Spinal cord (tissue), 10 donors: ENCODE measurements at places on chromosomes 11 and 22. TPM values are rescaled to one million over a fixed set of nuclear protein-coding genes. Genes with fewer than 3 reads are reported as not detected.

THYN1 gene
- 74.4 TPM for polyA plus RNA-seq

SHANK2 gene
- polyA plus RNA-seq = 35.8 TPM

RAG2 gene
- 0.35 TPM for polyA plus RNA-seq

THY1 gene
- 225 TPM for polyA plus RNA-seq

RAB3IL1 gene
- 30.3 TPM for polyA plus RNA-seq

SPECC1L gene
- polyA plus RNA-seq = 38.2 TPM

SCGB1D2 gene
- polyA plus RNA-seq = not detected

SHANK3 gene
- polyA plus RNA-seq = 38.5 TPM

NFRKB gene
- polyA plus RNA-seq = 21.5 TPM

RAB38 gene
- polyA plus RNA-seq = 2.3 TPM

MS4A1 gene
- not detected for polyA plus RNA-seq

SMIM35 gene
- 0.20 TPM for polyA plus RNA-seq

POU2AF3 gene
- 3.5 TPM for polyA plus RNA-seq

TBX10 gene
- polyA plus RNA-seq = not detected

DNA sequence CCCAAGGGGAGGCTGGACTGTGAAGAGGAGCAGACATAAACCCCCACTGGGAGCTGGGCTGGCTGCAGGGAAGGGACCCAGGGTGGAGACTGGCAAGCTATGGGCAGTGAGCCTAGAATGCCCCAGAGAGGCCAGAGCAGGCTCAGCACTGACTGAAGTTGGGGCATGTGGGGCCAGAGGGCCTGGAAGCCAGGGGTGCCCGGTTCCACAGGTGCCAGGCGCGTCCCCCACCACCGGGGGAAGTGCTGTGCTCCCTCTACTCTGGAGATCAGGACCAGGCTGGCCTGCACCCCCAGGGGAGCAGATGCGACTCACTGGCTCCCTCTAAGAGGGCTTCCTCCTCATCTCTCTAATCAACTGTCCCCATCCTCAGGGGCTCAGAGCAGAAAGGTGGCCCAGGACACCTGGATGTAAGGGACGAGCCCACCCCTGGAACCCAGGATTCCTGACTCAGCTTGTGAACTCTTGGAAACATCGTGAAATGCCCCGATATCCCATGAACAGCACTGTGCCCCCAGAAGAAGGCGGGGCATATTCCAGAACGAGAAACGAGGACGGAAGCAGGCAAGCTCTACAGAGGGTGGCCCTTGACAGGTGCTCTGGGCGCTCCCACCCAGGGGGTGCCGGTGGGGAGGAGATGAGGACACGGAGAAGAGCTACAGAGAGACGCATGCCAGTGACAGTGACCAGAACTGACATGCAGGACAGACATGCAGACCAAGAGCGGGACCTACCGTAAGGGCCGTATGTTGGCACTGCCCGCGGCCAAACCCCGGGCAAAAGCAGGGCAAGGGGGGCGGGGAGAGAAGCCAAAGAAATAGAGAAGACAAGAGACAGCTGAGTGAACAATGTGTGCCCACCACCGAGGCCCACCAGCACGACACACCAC is 20.4 kb downstream of the MAFF start:
- DNase-seq = no peak

- no peak for DNase-seq
These were observed 67.3 kb upstream of the CREB3L1 start for GRCh38 chr11:46210133-46210636.

- no peak for DNase-seq
These were observed 46.5 kb upstream of the SERPIND1 start for GRCh38 chr22:20727118-20728015.

- DNase-seq = no peak
These were observed 78.8 kb downstream of the BBOX1 start for GRCh38 chr11:27119396-27119795.

- DNase-seq = no peak
These were observed at the start of gene GAB2 for GRCh38 chr11:78417175-78417887. Gene GAB2, minus strand, starts transcription at chr11:78417820. Its CDS starts 100 bp downstream, at chr11:78417720.

- DNase-seq = no peak
These were observed 22.6 kb upstream of the HIPK3 start for GRCh38 chr11:33234397-33235190.

GRCh38 chr11:46120346-46121300 is 631 bp downstream of the PHF21A start:
- DNase-seq = no peak

DNA sequence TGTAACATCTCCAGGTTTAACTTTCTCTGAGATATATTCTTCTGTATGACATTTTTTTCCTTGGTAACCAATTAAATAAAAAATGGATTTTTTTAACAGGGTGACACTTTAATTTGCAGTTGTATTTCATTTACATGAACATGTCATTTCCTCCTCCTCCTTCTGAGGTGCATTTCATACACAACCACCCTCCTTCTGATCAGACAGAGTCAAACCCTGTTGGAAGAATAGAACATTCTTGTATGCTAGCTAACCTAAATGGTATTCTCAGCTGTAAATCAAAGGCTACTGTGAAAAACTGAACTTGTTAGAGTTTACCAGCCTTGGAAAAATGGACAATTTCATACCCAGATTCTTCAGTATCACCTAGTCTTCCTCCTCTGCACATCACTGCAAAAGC is 52.7 kb upstream of the CHRM4 start:
- DNase-seq = no peak

DNA sequence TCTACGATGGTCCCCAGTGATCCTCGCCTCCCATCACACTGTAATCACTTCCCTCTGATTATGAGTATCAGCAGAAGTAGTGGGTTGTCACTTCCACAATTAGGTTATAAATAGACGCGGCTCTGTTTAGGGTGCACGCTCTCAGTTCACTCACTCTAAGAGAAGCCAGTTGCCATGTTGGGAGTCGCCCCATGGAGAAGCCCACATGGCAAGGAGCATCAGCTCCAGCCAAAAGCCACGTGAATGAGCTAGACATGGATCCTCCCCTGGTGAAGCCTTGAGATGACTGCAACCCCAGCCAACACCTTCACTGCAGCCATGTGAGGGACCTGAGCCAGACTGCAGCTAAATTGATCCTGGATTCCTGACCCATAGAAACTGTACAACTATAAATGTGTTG is 26.4 kb upstream of the MYOD1 start:
- DNase-seq = no peak

DNA sequence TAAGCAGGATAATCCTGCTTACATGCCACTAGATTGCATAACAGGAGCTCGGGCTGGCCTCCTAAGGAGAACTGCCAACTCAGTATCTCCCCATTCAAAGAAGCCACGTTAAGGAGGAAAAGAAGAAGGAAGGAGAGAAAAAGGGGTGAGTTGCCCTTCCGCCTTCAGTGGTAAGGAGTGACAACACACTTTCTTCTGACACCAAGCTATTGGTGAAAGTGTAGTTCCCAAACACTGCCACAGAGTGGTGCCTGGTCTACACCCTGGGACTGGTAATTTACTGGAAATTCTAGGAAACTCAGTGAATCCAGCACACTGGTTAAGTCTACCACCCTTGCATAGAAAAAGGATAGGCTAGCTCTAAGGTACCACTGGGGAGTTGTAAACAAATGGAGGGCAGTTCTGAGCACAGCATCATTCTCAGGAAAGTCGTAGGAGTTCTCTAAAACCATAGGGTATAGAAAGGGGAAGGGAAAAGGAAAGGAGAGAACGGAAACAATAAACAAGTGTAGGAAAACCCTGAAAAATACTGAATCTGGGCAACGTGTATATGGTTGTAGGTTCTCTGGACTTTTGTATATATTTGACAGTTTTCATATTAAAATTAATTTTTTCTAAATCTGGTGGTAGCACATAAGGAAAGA is 58.2 kb downstream of the RRAS2 start:
- peak; percentile 29 for DNase-seq

- no peak for DNase-seq
These were observed 1.7 kb upstream of the CD248 start for GRCh38 chr11:66318600-66318970.

DNA sequence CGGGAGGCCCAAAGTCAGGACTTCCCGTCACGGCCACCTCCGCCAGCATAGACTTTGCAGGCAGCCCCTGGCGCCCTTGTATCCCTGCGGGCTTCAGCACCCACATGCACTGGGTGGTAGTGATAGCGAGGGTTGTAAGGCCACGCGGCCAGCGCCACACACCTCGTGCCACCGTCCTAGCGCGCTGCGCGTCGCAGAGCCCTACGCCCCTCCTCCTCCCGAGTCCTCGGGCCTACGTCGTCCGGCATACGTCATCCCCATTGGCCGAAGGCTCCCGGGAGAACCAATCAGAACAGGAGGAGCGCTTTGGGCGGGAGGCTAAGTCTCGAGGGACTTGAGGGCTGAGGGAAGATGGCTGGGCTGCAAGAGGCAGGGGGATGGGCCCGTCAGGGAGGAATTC is 1.3 kb upstream of the BTBD18 start:
- DNase-seq = no peak

GRCh38 chr11:134425816-134426536 is 13.9 kb upstream of the B3GAT1 start:
- peak; percentile 60 for DNase-seq

GRCh38 chr22:29040385-29041275 is 21.0 kb downstream of the C22orf31 start:
- peak; percentile 96 for DNase-seq

GRCh38 chr11:61912530-61912898 is 4.9 kb downstream of the RAB3IL1 start:
- DNase-seq = no peak

GRCh38 chr11:70466154-70466553 is 67.8 kb downstream of the CTTN start:
- DNase-seq = no peak

DNA sequence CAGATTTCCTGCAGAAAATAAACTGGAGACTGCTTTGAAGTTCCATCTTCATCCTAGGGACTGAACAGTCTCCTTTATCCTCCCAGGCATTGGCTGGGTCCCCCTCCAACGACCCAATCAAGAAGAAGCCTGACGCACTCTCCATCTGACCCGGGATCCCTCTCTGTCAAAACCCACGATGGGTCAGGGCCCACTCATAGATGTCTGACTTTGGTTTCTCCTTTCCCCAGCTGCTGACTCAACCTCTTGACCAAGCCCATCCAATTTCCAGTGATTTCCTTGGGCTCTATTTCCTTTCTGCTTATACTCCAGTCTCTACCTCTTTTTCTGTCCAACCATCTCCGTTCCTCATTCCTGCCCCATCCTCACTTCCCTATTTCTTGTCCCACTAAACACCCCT is 189.7 kb downstream of the MIAT start:
- no peak for DNase-seq

DNA sequence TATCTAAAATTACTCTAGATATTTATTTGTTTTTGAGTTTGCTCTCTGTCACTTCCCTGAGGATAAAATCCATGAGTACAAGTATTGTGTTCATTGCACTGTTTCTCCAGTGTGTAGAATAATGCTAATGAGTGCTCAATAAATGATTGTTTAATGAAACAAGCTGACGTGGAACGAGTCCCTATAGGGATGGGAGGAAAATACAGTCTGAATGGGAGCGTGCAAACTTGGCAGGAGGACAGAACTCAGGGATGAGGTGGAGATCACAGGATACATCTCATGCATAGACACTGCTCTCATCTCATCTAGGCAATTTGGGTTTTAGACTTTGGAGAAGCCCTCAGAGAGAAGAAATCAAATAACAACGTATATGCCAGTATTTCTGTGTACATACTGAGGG is 58.4 kb upstream of the ZC3H12C start:
- no peak for DNase-seq

GRCh38 chr11:77345621-77346020 is 44.1 kb upstream of the GDPD4 start:
- no peak for DNase-seq

DNA sequence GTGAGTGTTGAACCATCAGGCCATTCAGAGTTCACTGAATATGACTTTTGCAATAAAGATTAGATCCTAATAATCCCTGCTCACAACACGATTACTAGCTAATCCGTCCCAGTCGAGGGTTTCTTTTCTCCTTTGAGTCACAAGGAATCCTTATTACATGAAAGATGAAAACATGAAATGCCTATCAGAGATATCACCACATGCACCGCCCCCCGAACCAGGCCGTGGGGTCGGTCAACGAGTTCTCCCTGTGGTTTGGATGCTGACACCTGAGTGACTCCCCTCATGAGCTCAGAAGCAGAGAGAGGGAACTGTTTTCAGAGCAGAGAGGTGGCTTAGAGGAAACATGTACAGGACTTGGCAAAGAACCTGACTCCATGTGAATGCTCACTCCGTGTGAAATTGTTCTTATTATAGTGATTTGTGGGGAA is 263.3 kb downstream of the ETS1 start:
- no peak for DNase-seq

DNA sequence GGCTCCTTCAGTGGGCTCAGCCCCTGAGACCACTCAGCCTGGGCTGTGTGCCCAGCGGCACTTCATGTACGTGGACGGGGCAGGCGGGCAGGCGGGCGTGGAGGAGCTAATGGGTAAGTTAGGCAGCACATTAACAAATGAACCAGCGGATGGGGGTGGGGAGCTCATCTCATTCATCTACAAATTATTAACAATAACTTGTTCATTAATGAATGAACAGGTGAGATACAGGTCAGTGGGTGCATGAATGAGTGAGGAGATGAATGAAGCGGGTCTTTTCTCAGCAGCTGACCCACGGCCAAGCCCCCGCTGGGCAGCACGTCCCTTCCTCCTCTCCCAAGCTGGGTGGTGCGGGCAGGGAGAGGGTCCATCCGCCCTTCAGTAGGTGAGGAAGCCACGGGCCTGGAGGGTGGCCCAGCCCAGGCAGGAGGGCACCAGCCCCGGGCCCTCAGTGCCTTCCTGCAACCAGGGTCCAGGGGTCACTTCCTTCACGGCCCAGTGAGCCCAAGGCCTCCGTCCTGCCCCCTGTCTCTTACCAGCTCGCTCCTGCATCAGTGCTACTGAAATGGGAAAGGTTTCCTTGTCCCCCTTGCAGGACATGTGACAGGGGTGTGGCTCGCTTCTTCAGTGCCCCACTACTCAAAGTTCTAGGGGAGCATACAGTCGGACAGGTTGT is 60.5 kb upstream of the KCNQ1OT1 start:
- DNase-seq = no peak

DNA sequence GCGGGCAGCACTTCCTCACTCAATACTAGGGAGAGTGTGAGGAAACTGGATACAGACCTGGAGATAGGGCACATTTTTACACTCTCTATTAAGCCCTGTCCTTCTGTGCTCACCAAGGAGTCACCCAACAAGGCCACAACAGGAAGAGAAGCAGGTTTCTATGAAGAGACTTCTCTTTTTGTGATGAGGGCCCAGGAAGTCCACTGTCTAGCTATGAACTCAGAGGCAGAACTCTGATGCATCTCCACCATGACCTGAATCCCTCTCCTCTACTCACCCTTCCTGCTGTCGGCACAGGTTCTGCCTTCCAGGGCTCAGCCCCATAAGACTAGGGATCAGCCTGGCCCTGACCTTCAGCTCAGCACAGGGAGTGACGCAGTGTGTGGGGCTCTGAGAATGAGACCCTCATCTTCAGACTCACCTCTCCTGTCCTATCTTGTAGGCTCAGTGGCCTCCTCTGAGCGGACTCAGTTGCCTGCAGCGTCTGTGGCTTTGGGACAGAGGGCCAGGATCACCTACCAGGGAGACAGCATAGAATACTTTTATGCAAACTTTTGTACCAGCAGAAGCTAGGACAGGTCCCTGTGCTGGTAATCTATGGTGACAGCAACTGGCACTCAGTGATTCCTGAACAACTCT is 49.3 kb upstream of the IGLL5 start:
- no peak for DNase-seq
